ENCODE measurements at places on chromosomes 2 and 18.

DNA sequence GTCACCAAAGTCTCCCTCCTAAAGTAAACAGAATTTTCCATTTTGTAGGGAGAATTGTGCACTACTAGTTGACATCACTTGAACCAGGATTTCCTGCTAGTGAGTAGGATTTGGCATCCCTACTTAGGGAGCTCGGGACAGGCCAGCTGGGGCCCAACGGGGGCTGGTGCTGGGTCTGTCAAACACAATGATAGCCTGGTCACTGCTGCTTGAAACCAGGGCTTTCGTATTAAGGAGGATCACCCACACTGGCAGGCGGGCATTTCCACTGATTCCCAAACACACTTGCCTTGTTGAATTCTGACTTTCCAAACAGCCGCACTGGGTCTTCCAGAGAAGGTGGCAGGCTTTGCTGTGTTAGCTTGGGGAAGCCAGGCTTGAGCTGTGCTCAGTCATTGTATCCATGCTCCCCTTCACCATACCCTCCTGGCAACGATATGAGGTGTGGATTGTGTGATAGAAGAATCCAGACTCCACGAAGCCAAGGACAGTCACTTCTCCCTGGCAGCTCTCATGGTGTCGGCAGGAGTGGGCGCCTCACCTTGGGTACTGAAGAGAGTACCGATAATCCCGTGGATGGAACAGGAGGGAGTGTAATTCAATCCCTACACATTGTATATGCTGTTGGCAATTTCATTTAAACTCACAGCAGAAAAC is 7.5 kb downstream of the GDF7 start:
- DNase-seq: no peak

GRCh38 chr2:239890206-239890746 is 134.9 kb downstream of the NDUFA10 start:
- DNase-seq: no peak

DNA sequence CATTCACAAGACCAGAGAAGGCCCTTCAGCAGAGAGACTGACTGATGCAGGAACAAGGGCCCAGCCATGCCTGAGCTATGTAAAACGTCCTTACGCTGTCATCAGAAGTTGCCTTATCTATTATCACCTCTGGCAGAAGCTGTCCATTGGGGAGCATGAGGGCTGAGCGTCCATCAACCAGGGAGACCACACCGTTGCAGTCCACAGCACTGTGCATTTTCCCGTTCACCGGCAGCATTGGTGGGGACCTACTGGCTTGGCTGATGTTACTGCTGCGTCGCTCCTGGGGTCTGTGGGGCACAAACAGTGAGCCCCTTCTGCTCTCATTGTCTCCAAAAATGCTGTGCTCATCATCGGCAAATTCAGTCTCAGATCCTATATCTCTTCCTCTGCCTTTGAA is 91.4 kb downstream of the SCN9A start:
- DNase-seq: no peak

- DNase-seq: no peak
These were observed 48.1 kb upstream of the CNOT11 start for GRCh38 chr2:101204400-101205115.

DNA sequence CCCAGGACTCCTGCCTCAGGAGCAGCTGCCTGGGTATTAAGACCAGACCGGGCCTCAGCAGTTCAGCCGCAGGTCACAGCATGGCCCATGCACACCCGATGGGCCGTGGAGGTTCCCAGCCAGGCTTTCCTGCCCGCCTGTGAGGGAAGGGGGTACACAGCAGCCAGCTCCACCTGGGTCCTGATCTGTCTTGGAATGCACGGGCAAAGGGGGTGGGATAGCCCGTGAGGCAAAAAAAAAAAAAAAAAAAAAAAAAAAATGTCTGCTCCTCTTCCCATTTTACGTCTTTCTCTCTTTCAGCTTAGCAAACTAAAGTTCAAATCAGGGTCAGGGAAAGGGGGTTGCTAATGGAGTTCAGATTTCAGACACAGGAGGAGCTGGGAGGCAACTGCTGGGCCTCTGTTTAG is 385.2 kb downstream of the TNS1 start:
- DNase-seq: no peak

GRCh38 chr18:26268454-26268853 is 42.2 kb downstream of the TAF4B start:
- DNase-seq: no peak

- no peak for DNase-seq
These were observed 19.6 kb upstream of the KCNJ13 start for GRCh38 chr2:232795920-232796319.

DNA sequence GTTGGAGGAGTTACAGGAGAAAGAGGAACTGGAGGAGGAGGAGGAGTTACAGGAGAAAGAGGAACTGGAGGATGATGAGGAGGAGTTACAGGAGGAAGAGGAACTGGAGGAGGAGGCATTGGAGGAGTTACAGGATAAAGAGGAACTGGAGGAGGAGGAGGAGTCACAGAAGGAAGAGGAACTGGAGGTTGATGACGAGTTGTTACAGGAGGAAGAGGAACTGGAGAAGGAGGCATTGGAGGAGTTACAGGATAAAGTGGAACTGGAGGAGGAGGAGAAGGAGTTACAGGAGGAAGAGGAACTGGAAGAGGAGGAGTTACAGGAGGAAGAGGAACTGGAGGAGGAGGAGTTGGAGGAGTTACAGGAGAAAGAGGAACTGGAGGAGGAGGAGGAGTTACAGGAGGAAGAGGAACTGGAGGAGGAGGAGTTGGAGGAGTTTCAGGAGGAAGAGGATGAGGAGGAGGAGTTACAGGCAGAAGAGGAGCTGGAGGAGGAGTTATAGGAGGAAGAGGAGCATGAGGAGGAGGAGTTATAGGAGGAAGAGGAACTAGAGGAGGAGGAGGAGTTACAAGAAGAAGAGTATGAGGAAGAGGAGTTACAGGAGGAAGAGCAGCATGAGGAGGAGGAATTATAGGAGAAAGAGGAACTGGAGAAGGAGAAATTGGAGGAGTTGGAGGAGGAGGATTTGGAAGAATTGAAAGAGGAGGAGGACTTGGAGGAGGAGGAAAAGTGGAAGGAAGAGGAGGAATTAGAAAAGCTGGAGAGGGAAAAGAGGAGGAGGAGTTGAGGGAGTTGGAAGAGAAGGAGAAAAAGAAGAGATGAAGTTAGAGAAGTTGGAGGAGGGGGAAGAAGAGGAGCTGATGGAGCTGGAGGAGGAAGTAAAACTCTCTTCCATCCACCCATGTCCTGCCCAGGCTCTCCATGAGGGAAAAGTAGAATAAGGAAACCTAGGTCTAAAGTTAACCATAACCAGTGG is 37.2 kb downstream of the CLASP1 start:
- no peak for DNase-seq

- DNase-seq: no peak
These were observed 37.8 kb downstream of the SH3RF3 start for GRCh38 chr2:109166811-109167210.

DNA sequence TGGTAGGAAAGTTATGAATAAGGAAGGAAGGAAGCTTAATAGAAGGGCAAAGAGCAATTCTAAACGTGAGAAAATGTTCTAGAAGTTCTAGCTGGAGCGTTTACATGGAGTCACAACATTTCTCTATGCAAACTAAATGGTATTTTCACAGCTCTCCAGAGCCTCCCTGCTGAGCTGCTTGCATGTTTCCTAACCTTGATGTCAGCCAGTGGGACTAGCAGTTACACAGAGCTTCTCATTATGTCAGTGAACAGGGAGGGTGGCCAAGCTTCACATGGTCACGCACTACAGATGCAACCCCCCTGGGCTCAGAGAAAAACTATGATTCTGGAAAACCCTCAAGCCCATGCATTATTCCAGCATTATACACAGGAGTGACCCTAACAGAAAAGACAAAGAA is 153.4 kb upstream of the CCDC150 start:
- no peak for DNase-seq

- DNase-seq: no peak
These were observed 152.3 kb downstream of the DTNB start for GRCh38 chr2:25521126-25521525.

GRCh38 chr2:109604597-109604996 is 9.2 kb downstream of the SEPTIN10 start:
- peak; percentile 80 for DNase-seq

DNA sequence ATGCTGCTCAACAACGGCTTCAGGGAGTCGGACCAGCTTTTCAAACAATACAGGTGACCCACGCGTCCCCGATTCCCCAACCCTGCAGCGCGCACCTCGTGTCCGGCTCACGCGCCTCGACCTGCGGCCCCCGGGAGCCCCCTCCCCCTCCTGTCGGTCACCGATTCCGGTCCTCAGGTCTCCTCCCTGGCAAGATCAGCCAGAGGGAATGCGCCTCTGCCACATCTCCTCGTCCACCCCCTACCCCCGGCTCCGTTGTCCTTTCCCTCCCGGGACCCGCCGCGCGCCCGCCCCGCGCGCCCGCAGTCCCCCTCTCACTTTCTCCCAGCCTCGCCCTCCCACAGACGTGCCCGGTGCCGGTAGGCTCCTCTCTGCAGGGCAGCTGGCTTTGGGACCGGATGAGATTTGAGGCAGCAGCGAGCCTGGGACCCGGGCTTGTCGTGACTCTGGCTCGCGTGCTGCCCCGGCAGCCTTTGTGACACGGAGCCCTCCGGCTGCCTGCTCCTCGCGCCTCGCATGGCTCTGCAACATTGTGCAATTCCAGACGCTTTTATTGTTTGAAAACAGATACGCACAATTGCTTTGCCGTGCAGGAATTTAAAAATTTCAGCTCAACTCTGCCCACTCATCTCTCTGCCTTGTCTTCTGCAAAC is 558 bp downstream of the TTC39C start:
- peak; percentile 36 for DNase-seq

GRCh38 chr2:85652056-85652455 is 15.9 kb downstream of the SFTPB start:
- no peak for DNase-seq

DNA sequence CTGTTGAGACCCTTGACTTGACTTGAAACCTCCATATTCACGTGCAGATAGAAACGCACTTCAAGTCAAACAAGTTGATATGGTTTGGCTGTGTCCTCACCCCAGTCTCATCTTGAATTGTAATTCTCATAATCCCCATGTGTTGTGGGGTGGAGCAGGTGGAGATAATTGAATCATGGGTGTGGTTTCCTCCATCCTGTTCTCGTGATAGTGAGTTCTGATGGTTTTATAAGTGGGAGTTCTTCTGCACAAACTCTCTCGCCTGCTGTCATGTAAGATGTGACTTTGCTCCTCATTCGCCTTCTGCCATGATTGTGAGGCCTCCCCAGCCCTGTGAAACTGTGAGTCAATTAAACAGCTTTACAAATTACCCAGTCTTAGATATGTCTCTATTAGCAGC is 21.4 kb downstream of the SLC3A1 start:
- DNase-seq: no peak

GRCh38 chr2:84938194-84938879 is 32.6 kb upstream of the KCMF1 start:
- no peak for DNase-seq

GRCh38 chr2:736939-737338 is 59.7 kb upstream of the TMEM18 start:
- DNase-seq: no peak

- DNase-seq: no peak
These were observed 810.7 kb downstream of the LRRTM4 start for GRCh38 chr2:76711490-76711889.

GRCh38 chr2:170377500-170378207 is 199.7 kb downstream of the MYO3B start:
- DNase-seq: no peak

DNA sequence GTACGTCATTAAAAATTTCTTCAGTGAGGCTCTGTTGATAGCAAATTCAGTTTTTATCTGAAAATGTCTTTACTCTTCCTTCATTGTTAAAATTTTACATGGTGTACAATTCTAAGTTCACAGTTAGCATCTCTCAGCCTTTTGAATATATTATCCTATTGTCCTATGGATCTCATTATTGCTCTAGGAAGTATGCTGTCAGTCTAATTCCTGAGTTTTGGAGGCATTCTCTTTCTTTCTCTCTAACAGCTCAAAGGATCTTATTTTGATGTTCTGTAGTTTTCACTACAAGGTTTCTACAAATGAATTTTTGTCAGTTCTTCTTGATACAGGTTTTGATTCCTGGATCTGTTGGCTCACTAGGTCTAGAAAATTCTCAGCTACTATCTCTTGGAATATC is 2.9 kb upstream of the ACMSD start:
- DNase-seq: no peak

DNA sequence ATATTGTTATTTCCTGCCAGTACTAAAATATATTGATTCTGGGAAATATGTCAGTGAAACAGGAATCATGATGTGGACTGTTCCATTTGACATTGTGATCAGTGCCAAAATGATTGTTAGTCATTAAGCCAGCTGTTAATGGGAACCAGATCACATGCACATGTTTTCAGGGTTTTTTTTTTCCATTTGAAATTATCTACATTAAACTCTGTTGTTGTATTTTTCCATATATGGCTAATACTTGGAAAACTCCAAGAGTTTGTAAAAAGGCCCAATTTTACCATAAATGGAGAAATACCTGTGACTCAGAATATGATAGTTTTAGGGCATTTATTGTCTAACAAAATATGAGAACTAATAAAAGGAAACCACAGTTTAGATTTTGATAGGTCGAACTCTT is 13.4 kb downstream of the ITGAV start:
- no peak for DNase-seq

DNA sequence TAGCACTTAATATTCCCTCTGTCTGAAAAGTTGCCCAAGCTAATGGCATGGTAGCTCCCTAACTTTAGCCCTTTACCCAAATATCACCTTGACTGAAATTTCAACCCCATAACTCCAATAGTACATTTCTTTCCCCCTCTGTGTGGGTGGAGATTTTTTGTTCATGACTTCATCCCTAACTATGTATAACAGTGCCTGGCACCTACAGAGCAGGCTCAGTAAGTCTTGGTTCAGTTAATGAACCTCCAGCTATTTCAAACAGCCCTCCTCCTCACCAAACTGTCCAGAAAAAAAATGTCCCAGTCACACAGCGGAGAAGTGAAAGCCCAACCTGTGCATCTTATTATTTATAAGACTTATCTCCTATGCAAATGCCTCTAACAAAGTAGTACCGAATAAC is 18.6 kb downstream of the BUB1 start:
- DNase-seq: no peak

- no peak for DNase-seq
These were observed 71.0 kb downstream of the STPG4 start for GRCh38 chr2:47083886-47084687.

Measured in epithelial cell of proximal tubule (primary cell).